ENCODE measurements at places on chromosomes 2 and 18. TPM values are rescaled to one million over a fixed set of nuclear protein-coding genes. Genes with fewer than 3 reads are reported as not detected.

DNA sequence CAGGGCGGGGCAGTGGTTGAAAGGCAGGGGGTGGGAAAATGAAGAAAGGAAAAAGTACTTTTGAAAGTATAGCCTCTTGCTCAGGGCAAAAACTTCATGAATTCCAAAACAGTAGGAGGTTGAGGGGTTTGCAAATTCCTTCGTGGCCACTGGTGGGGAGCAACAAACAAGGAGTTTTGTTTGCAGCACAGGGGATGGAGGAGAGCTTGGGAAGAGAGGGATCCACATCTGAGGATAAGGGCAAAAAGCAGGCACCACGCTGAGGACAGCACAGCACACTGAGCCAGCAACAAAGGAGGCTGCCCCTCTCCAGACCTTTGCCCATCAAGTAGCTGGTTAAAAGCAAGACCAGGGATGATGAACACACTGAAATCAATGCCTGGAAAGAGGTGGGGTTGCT lies 148.9 kb downstream of the TCF4 start:
- DNase-seq = no peak

FSIP2 gene
- 0.17 TPM for total RNA-seq

DNA sequence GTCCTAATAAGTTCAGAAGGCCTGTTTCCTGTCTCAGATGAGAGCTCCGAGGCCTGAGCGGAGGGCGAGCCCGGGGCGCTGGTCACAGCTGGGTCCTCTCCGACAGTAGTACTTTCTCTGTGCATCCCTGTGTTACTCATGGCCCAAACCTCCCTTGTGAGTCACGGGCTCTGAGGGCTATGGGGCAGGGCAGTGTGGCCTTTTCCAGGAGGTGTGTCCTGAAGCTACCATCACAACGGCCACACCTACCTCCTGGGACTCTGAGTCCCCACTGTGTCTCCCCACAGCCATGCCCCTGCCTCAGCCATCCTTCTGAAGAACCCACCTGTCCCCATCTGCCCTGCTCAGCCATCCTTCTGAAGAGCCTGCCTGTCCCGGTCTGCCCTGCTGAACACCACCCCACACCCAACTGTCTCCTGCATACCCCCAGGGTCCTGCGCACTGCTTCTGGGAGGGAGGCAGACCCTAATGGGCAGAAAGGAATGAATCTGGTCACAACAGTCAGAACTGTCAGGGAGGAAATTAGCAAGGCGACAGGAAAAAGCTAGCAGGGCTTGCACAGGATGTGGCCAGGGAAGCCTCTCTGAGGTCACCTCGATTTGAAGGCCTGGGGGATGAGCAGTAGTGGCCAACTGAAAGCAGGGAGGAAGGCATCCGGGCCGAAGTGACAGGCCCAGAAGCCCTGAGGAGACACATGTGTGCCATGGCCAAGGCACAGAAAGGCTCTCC lies 145.4 kb upstream of the RIOK3 start:
- peak; percentile 49 for DNase-seq

NCL gene
- total RNA-seq = 542 TPM

HAAO gene
- total RNA-seq = not detected

RTKN gene
- total RNA-seq = 0.62 TPM

- DNase-seq = no peak
Observed at GRCh38 chr2:163312713-163313112, 423.1 kb downstream of the FIGN start.

- no peak for DNase-seq
Observed at GRCh38 chr18:24189664-24190346, 50.9 kb downstream of the CABYR start.

- DNase-seq = no peak
Observed at GRCh38 chr2:61763605-61764034, 90.2 kb downstream of the FAM161A start.

GRCh38 chr18:13377496-13377895 lies 158.9 kb downstream of the LDLRAD4 start:
- no peak for DNase-seq

DNA sequence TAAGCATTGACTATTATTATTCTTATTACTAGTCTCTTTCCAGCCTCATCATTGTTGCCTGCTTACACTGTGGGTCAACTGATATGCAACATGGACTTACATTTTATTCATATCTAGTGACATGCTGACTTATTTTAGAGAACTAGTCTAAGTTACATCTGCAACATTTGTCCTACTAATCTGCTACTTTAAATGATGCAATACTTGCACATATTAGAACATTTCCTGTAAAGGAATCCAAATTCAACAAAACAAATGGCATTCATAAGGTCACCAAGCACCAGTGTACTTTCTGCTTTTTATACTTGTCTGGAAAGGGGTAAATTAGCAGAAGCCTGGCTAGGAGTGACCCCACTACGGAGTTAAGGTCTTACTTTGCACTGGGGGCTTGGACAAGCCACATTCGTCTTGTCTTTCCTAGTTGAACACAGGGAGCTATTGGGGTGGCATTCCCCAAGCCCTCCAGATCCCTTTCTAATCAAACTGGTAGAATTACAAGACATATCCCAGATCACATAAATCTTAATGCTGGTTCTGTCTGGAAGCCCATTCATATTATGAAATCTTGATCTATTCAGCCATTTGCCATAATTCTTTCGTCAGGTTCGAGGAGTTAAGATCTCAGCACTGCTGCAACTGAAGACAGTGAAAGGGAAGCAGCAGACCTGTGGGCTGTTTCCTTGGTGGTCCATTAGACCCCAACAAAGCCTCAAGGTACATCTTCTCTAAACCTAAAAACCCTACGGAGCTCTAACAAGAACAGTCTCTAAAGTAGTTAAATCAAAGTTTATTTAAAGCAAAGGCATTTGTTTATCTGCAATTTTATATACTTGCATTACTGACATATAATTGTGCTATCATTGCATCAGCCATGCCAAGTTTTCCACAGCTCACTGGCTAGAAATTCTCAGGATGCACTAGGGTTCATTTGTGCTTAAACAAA lies 49.9 kb upstream of the RTN4 start:
- no peak for DNase-seq

All from activated CD4-positive, alpha-beta T cell treated with anti-CD3 and anti-CD28 coated beads, Interleukin-2, amount 10 ng/mL, durations not matched to agents 7 days and 5 days (primary cell).